ENCODE measurements at places on chromosomes 2 and 18. TPM values are rescaled to one million over a fixed set of nuclear protein-coding genes. Genes with fewer than 3 reads are reported as not detected.

The C18orf63 gene
- not detected for total RNA-seq

The LOXL3 gene
- 28.0 TPM for total RNA-seq

The CCT4 gene
- 211 TPM for total RNA-seq

The GRB14 gene
- 0.89 TPM for total RNA-seq

The POTEC gene
- total RNA-seq: not detected
